CD4-positive, alpha-beta memory T cell (primary cell): ENCODE measurements at places on chromosomes 1 and 21.

DNA sequence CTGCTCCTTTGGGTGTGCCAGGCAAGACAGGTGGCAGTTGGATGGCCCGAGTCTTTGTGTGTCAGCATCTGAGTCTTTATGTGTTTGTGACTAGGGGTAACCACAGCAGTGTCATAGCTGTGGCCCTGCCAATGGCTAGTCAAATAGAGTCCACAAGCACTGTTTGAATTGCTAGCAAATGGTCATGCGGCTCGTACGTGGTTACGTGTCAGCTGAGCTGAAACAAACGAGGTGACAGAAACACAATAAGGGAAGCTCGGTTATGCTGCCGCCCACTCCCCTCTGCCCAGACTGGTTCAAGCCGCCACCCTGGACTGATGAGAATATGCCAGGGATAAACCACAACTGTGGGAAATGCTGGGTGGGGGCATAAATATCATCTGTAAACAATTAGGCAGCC, 174.3 kb upstream of the LMO4 start:
- H3K27ac ChIP-seq = no peak overlapping the region
- no peak overlapping the region for H3K4me3 ChIP-seq
- DNase-seq = no peak
- no peaks in the 10 kb centered on the region for H3K36me3 ChIP-seq
- peaks cover 11% of the 10 kb centered on the region for H3K4me1 ChIP-seq
- H3K27me3 ChIP-seq = peaks cover 9% of the 10 kb centered on the region

DNA sequence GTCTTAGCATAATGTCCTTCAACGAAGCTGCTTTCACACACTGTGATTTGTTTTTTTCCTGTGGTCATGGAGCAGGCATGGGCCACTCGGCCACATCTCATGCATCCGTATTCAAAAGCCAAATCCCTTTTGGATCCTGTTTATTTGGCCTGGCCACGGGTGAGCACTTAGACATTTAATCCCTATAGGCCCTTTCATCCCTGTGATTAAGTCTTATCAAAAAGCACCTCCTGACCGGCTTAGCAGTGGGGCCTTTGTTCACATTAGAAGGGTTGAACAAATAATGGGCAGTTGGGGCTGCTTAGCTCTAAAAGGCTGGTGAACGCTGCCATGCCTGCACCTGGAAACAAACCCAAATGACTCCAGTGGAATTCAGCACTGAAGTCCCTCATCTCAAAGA, 2.0 kb downstream of the KCNE2 start:
- no peaks in the 10 kb centered on the region for H3K36me3 ChIP-seq
- H3K27me3 ChIP-seq = peaks cover 3% of the 10 kb centered on the region
- no peak for DNase-seq
- H3K27ac ChIP-seq = no peak overlapping the region
- H3K4me3 ChIP-seq = no peak overlapping the region

DNA sequence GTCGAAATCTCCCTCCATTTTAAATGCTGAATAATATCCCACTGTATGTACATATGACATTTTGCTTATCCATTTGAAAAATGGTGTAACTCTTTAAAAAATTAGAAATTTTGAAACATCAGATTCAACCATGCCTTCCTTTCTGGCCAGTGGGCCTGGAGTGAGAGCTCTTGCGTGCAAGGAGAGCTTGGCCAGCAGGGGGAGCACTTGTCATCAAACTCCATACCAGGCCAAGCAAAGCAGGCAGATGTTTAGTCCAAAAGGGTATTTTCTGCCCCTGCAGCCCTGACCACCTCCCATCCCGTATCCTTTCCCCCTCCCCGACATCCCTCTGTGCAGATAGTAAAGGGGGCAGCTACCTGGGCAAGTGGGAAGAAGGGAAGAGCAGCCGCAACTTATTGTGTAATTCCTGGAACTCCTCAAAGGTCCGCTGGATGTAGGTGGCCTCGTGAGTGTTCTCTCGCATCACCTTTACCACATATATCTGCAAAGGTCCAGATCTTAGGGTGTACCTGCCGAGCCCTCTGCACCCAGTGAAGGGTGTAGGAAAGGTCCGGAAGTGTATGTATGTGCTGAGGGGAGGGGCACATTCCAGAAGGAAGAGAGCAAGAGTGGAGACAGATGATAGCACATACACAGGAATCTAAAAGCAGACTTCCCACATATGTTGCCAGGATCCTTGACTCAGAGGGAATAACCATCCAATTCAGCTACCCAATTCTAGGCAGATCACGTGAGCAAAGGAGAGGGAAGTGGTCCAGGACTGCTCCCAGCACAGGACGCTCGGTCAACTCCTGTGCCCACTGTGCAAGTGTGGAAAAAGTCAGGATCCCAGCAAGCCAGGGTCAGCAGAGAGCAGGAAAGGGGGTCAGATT, 19.9 kb upstream of the PPP1R15B start:
- H3K36me3 ChIP-seq = peaks cover 48% of the 10 kb centered on the region

GRCh38 chr21:38280454-38280853, 23.7 kb downstream of the KCNJ15 start:
- no peak overlapping the region for H3K4me3 ChIP-seq
- no peaks in the 10 kb centered on the region for H3K27me3 ChIP-seq
- H3K27ac ChIP-seq = no peak overlapping the region
- H3K4me1 ChIP-seq = no peaks in the 10 kb centered on the region
- no peaks in the 10 kb centered on the region for H3K36me3 ChIP-seq

DNA sequence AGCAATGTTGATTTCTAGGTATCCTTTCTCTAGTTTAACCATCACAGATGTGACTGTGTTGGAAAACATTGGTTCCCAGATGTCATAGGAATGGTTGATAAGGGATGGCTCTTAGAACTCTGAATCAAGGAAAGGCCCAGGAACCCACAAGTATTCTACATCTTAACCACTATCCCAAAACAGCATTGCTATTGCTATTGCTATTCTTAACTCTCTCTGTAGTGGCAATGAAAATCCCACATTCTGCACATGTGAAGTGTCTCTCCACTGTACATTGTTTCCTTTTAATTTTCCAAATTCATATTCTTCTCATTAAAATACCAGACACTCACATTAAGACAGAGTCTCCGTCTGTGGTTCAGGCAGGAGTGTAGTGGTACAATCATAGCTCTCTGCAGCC, 420.4 kb upstream of the RUNX1 start:
- H3K4me3 ChIP-seq = no peak overlapping the region
- H3K4me1 ChIP-seq = no peaks in the 10 kb centered on the region
- H3K27me3 ChIP-seq = no peaks in the 10 kb centered on the region
- H3K36me3 ChIP-seq = no peaks in the 10 kb centered on the region

DNA sequence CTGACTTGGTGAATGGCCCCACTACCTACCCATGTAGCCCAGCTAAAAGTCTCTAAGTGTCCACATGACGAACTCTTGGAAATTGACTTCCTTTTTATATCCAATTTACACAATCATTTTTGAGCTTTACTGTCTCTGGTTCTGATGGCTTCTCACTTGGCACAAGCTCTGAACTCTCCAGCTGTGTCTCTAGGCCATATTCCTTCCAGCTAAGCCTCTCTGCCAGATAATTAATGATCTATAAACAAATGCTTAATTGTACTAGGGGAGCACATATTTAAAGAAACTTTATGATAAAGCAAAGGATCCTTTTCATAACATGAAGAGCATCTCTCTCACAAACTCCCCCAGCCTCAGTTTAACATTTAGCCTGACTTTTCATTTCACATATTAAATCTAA, 16.3 kb upstream of the BEND5 start:
- no peak overlapping the region for H3K27ac ChIP-seq
- H3K27me3 ChIP-seq = no peaks in the 10 kb centered on the region
- no peaks in the 10 kb centered on the region for H3K36me3 ChIP-seq

DNA sequence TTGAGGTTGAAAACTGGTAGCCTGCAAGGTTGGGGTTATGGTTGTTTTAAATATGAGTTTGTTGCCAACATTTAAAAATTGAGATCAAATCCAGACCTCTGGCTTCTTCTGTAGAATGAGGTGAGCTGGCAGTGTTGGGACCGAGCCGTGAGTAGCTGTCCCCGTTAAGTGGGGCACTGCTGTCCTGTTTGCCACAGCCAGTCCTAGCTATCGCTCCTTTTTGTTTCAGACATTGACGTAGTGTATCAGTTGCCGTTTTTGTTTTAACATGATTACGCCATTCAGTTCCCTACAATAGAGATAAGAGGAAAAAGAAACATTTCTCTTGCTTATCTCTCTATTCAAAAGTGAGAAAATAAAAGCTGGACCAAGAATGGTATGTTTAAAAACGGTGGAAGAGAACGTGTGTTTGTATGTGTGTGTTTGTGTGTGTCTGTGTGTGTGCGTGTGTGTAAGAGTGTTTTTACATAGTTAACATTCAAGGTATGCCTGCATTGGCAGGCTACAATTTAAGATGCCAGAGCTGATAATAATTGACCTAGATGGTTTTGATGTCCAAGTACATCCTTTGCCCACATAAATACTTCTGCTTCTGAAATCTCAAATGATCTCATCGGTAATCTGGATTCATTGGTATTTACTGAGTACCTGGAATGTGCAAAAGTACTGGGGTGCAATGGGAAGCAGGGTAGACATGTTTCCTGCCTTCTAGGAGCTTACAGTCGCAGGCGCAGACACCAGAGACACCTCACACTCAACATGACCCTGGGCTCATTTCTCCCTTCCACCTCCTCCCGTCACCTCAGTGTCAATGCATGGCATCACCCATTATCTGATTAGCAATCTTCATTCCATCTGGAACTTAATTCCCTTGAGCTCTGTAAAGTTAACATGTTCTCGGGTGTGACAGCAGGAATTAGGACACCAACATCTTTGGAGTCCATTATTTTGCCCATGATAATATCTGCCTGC, 65.8 kb downstream of the HUNK start:
- H3K36me3 ChIP-seq = no peaks in the 10 kb centered on the region
- no peak overlapping the region for H3K4me3 ChIP-seq
- no peaks in the 10 kb centered on the region for H3K27me3 ChIP-seq

DNA sequence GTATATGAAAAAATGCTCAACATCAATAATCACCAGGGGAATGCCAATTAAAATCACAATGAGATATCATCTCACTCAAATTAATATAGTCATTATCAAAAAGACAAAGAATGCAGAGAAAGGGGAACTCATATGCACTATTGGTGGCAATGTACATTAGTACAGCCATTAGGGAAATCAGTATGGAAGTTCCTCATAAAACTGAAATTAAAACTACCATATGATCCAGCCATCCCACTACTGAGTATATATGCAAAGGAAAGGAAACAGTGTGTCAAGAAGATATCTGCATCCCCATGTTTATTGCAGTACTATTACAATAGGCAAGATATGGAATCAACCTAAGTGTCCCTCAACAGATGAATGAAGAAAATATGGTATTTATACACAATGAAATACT, 32.1 kb upstream of the TEKT2 start:
- H3K36me3 ChIP-seq = peaks cover 4% of the 10 kb centered on the region
- H3K27me3 ChIP-seq = no peaks in the 10 kb centered on the region
- H3K27ac ChIP-seq = no peak overlapping the region

DNA sequence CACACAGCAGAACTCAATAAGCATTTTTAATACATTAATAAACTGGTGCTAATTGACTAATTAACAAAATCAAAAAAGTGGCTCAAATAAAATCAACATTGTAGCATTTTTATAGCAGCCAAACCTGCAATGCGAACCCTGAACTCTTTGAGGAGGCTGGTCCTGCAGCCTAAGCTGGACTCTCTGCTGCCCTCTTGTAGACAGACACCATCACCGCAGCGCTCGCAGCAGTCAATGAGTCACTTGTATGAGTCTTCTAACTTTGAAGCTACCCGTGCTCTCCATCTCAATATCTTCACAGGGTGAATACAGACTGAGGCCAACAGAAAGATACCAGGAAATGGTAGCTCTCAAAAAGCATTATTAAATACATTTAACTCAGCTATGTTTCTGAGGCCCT, 9.7 kb upstream of the KRTAP7-1 start:
- no peak overlapping the region for H3K4me3 ChIP-seq
- no peaks in the 10 kb centered on the region for H3K36me3 ChIP-seq
- DNase-seq = peak; percentile 8
- no peaks in the 10 kb centered on the region for H3K27me3 ChIP-seq
- no peak overlapping the region for H3K27ac ChIP-seq
- H3K4me1 ChIP-seq = no peaks in the 10 kb centered on the region

DNA sequence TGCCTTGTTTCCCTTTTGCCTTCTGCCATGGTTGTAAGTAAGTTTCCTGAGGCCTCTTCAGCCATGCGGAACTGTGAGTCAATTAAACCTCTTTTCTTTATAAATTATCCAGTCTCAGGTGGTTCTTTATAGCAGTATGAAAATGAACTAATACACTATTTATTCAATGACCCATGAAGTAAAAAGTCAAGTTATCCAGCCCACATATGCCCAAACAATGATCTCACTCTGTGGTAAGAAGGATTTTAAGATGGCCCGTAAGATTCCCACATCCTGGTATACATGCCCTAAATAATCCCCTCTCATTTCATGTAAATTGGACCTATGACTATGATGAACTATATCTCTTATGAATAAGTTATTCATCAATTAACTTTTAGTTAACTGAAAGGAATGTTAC, 1008.3 kb upstream of the B3GALT2 start:
- no peak for DNase-seq
- no peak overlapping the region for H3K4me3 ChIP-seq
- no peaks in the 10 kb centered on the region for H3K4me1 ChIP-seq
- no peak overlapping the region for H3K27ac ChIP-seq
- H3K27me3 ChIP-seq = no peaks in the 10 kb centered on the region

DNA sequence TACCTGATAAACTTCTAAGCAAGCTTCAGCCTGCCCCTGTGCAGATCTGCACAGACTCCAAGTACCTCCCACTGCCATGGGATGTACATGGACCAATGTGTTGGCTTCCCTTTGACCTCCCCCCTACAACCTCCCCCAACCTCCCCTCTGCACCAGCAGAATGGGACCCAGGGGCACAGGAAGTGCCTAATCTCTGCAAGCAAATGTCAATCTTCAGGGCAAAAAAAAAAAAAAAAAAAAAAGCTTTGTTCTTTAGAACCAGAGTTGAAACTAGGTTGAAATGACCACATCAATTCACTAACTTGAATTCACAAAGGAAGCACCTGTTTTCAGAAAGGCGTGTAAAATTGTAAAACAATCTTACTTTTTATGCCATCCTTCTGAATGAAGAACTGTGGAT, 53.9 kb upstream of the TIAM1 start:
- no peak overlapping the region for H3K27ac ChIP-seq
- peak overlapping the region; percentile 18 for H3K4me3 ChIP-seq
- H3K36me3 ChIP-seq = no peaks in the 10 kb centered on the region
- no peaks in the 10 kb centered on the region for H3K27me3 ChIP-seq

DNA sequence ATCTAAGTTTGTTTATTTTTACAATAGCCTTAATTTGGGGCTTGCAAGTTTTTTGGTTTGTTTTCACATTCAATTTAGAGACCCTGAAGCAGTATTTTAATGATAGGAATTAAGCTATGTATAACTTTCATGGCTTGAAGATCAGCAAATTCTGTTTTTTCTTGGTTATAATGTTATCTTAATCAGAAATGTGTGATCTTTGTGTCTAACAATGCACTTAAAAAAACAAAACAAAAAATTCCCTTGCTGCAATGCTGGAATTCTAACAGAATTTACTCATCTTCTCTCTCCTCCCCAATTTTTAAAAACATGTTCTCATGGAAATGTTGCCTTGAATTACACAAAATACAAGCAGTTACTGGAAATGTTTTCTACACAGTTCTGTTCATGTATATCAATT, 113.1 kb downstream of the OLFML2B start:
- H3K4me3 ChIP-seq = no peak overlapping the region
- no peaks in the 10 kb centered on the region for H3K36me3 ChIP-seq
- no peak overlapping the region for H3K27ac ChIP-seq
- no peaks in the 10 kb centered on the region for H3K27me3 ChIP-seq
